CD4-positive, alpha-beta T cell treated with Interleukin-15 for 1 hour (primary cell): ENCODE measurements at places on chromosomes 4 and X.

- DNase-seq: no peak
These were observed 19.7 kb downstream of the RWDD4 start for GRCh38 chr4:183639291-183639690.

- DNase-seq: no peak
These were observed 21.7 kb downstream of the INPP4B start for GRCh38 chr4:142824368-142824767.

DNA sequence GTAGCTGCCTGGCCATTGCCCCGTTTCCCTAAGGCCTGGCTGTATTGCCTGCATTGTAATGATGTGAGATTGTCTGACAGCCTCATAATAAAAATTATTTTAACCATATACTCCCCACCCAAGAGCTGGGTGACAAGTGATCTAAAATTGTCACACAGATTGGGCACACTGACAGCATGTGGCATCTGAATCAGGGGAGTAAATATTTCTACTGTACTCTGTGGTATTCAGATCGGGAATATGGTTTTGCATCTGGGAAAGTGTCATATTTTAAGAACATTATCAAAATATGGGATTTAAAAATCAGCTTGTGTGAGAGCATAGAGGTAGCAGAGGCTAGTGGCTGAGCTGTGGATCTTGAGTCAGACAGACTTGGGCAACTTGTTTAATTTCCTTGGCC is 135.8 kb upstream of the PDLIM3 start:
- DNase-seq: no peak

DNA sequence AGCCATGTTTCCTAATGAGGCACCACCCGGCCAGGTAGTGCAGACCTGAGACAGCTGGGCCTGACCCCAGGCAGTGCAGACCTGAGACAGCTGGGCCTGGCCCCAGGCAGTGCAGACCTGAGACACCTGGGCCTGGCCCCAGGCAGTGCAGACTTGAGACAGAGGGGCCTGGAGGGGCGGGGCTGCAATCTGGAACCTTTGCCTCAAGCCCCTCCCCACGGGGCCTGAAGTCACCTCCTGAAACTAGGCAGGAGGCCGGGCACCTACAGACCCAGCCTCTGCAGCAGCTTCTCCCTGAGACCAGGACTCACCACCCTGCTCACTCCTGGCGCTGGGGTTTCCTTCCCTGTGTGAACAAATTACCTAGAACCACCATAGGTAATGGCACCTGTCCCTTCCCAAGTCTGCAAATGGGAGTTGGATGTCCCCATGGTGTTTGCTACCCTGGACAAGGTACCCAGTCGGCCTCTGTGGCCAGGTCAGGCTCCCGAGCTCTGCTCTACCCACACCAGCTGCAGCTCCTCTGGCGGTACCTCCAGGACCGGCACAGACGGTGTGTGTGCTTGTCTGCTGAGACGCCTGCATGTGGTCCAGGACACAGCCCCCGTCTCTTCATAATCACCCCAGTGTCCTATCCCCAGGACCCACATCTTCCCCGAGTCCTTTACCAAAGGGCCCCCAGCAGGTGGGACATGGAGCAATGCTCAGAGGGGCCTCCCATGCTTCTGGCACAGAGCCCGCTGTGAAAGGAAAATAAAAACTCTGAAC is 53.1 kb upstream of the C4orf50 start:
- DNase-seq: no peak
